Umbilical cord (tissue), 2 donors: ENCODE measurements at places on chromosomes 7 and 10. TPM values are rescaled to one million over a fixed set of nuclear protein-coding genes. Genes with fewer than 3 reads are reported as not detected.

The NAT16 gene
- 1.2 TPM for total RNA-seq

- DNase-seq = no peak
Observed at GRCh38 chr7:149171892-149172533, 23.3 kb upstream of the ZNF282 start.

The FFAR4 gene
- total RNA-seq = 0.96 TPM

The PPP2R2D gene
- total RNA-seq = 18.3 TPM

The PLEKHS1 gene
- 2.2 TPM for total RNA-seq
